Fibroblast of skin of left biceps (primary cell): ENCODE measurements at places on chromosomes 2 and 18.

DNA sequence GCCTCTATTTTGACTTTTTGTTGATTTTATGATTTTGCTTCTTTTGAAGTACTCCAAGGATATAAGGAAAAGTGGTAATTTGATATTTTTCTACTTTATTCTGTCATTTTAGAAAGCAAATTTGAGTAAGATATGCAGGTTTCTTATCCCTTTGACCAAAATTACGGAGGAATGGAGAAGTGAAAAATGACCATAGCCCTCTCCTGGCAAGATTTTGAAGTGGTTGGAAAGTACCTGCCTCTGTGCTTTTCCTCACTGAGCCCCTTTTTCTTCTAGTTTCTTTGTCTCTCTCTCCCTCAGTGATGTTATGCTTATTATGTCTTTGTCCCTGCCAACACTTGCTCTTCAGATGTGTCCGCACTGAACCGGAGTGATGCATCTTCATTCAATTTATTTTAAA is 898.1 kb downstream of the EPHA4 start:
- no peak for DNase-seq

DNA sequence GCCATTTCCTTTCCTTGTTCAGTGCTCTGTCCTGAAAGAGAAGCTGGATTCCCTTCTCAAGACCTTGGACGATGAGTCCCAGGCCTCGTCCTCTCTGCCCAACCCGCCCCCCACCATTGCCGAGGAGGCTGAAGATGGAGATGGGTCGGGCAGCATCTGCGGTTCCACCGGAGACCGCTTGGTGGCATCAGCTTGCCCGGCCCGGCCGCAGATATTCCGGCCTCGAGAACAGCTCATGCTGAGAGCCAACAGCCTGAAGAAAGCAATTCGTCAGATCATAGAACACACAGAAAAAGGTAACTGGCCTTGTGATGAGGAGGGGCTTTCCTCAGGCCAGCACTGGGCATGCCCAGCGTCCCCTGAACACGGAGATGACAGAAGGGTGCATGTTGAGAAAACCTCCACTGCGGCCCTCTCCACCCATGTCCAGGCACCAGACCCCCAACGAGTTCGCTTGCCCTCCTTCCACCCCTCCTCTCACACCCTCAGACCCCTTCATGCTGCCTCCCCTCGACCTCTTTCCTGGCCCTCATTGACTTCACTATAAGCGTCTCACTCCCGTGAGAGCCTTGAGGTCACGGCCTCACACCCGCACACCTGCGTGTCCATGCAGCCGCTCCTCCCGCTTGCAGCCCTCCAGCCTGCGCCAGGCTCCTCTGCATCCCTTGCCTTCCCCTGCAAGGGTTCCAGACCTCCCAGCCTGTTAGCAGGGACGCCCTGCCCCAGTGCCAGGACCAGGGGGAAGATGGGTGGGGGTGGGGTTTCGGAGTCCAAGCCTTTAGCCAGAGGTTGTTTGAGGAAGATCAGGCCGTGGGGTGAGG is 95.0 kb downstream of the DGKD start:
- no peak for DNase-seq

GRCh38 chr2:139374296-139374850 is 594.2 kb upstream of the NXPH2 start:
- DNase-seq, result no peak

GRCh38 chr2:236083934-236084333 is 84.3 kb downstream of the GBX2 start:
- DNase-seq, result no peak

- DNase-seq, result no peak
Measured at GRCh38 chr2:88247531-88247930, 77.4 kb downstream of the THNSL2 start.

- DNase-seq, result peak; percentile 71
Measured at GRCh38 chr2:63827749-63828148, 13.9 kb upstream of the UGP2 start.

GRCh38 chr2:396903-397302 is 109.0 kb upstream of the ALKAL2 start:
- DNase-seq, result no peak

GRCh38 chr2:150938527-150938926 is 323.1 kb downstream of the RBM43 start:
- peak; percentile 66 for DNase-seq

GRCh38 chr2:105384216-105384615 is 14.6 kb downstream of the FHL2 start:
- DNase-seq, result no peak

DNA sequence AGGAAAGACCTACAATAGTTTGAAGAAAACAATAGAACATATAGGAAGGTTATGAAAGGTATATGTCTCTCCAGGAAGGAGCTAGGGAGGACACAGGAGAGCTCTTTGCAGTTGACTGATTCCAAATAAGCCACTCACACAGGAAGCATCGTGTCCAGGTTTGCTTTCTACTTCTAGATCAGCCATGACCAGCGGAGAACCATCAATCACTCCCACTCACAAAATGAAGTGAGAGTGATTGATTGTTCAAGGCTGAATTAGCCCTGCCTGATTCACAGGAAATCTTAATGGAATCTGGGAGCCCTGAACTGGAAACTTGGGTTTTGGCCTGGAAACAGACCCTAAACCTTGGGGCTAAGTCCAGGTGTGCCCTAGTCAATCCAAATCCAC is 1292.2 kb upstream of the ZEB2 start:
- DNase-seq, result no peak

GRCh38 chr2:108607706-108608301 is 73.5 kb downstream of the LIMS1 start:
- DNase-seq, result no peak

DNA sequence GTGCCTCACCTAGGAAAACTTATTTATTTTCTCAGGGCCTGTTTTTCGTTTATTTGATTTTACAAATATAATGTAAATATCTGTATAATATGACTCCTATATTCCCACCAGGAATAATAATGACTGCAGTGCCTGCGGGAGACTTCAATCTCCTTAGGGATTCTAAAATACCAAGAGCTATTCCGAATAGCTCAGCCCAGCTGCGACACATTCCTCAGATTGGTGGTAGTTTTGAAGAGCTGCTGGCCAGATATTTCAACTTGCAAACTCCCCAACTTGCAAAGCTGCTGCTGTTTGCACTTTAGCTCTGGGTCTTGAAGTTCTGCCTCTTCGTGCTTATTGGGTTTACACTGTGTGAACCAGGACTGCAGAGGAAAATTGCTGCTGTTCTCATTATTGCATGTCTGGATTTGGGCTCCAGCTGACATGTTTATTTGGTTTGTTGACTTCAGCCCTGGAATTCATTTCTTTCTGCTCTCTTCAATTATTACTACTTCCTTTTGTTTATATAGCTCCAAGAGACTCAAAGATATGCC is 480.2 kb upstream of the CHST9 start:
- no peak for DNase-seq

GRCh38 chr2:134668821-134669220 is 50.0 kb downstream of the TMEM163 start:
- no peak for DNase-seq

DNA sequence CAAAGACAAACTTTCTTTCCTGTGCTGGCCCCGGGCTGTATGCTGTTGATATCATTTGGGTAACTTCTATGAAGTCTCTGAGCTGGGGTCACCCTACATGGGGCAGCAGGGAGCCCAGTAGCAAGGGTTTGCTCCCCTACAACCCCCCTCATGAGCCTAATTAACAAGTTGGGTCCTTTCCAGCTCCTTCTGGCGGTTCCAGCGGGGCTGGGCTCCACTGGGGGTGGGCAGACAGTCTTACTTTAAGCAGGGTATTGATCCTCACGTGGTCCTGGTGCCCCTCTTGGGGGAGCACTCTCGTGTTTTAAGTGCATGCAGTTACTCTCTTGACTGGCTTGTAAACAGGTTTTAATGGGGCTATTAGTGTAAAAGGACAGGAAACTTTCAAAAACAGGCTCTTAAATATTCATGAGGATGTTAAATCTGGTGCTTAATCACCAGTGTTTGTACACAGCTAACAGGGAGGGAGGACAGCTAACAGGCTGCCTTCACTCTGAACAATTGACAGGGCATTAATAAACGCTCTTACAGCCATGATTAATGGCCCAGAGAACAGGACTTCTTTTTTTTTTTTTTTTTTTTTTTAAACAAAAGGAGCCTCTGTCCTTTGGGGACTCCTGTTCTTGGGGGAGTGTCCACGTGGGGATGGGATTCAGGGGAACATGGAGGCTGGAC is 36.6 kb upstream of the SKOR2 start:
- no peak for DNase-seq

DNA sequence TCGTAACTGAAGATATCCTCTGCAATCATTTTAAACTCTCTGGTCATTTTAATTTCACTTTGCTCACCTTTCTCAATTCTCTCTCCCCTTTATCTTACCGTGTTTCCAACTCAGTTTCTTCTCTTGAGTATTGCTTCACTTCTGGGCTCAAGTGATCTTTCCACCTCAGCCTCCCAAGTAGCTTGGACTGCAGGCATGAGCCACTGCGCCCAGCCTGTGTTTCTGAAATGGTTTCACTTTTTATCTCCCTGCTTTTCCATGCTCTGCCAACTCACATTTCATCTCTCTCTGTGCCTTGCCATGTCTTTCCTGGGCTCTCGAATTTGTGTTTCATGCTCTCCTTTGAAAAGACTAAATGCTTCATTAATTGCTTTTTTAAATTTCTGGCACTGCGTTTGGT is 30.5 kb upstream of the TMEM131 start:
- no peak for DNase-seq

DNA sequence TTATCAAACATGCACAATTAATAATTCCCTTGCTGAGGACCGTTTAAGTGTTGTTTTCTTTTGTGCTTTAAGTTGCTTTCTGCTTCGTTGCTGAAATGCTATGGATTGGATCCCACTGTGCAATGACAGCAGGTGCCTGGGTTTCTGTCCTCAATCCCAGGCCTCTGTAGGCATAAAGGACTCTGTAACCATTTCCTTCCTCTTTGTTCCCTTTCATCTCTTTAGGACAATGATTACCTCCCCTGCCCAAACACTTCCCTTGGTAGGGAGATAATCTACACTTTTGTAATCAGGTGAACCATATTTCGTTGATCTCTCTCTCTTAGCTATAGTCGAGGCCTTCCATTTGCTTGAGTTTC is 58.6 kb upstream of the LYPD6B start:
- no peak for DNase-seq

- no peak for DNase-seq
Measured at GRCh38 chr18:36499938-36500337, 202.4 kb downstream of the FHOD3 start.

DNA sequence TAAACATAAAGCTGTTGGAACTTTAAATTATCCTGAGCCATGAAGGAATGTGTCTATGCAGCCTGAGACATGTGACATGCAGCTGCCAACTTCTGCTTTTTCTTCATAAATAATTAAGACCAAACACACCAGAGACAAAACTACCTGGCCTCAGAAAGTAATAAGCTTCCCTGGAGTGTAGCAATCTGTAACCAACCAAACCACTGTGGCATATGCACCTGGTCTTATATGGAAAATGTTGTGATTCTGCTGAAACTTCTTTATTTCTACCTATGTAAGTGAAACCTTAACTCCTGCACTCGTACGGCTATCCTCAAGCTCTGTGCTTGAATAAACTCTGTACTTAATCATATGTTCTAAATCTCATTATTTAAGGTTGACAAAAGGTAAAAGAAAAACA is 515.0 kb downstream of the TMEM182 start:
- no peak for DNase-seq

GRCh38 chr2:110804915-110805314 is 72.5 kb downstream of the ACOXL start:
- no peak for DNase-seq

- DNase-seq, result no peak
Measured at GRCh38 chr2:168432565-168433186, 23.4 kb upstream of the CERS6 start.

GRCh38 chr2:142286618-142287017 is 155.8 kb upstream of the LRP1B start:
- DNase-seq, result no peak

DNA sequence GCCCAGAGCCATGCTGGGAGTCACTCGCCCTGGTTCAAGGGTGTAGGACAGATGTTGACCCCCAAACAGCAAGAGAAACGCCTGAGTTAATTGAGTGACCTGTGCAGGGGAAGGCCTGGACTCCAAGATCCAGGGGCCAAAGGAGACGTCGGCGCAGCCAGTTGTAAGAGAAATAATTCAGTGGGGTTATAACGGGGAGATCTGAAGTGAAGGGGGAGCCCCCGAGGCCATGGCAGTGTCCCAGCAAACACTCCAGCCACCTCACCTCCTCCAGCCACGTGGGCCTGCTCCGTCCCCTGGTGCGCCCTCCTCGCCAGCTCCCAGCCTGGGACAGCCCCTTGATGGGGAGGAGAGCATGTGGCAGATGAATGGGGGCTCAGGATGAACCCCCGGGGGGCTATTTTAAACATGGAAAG is 130.7 kb upstream of the GPC1 start:
- DNase-seq, result no peak

DNA sequence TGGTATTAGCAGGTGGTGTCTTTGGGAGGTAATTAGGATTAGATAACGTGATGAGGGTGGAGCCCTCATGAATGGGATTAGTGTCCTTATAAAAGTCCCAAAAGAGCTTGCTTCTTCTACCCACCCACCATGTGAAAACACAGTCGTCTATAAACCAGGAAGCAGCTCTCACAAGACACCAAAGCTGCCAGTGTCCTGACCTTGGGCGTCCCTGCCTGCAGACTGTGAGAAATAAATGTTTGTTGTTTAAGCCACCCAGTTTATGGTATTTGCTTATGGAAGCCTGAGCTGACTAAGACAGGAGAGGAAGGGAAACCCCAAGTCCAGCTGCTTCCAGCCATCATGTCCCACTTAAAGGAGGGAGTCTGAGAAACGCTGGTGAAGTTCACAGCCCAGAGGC is 13.6 kb downstream of the ADI1 start:
- DNase-seq, result no peak

GRCh38 chr2:132252191-132252893 is 90.6 kb upstream of the ANKRD30BL start:
- no peak for DNase-seq

DNA sequence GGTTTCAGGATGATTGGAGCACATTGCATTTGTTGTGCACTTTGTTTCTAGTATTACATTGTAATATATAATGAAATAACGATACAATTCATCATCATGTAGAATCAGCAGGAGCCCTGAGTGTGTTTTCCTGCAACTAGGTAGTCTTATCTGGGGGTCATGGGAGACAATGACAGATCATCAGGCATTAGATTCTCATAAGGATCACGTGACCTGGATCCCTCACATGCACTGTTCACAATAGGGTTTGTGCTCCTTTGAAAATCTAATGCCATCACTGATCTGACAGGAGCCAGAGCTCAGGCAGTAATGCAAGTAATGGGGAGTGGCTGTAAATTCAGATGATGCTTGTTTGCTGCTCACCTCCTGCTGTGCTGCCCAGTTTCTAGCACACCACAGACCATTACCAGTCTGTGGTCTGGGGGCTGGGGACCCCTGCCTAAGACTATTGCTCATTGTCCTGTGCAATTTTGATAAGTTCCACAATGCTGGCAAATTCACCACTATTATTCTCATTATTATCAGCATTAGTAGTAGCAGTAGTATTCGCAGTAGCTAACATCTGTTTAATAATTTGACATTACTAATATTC is 428.7 kb upstream of the TNP1 start:
- no peak for DNase-seq
